ENCODE measurements at places on chromosomes 16 and 17.

- DNase-seq = peak; percentile 78
Observed at GRCh38 chr17:82212331-82213250, at the start of gene CCDC57. Gene CCDC57 (minus strand): TSS chr17:82212842. CDS start chr17:82201944, 10,898 bp downstream.

GRCh38 chr17:6023036-6023831 lies 46.9 kb upstream of the WSCD1 start:
- no peak for DNase-seq

DNA sequence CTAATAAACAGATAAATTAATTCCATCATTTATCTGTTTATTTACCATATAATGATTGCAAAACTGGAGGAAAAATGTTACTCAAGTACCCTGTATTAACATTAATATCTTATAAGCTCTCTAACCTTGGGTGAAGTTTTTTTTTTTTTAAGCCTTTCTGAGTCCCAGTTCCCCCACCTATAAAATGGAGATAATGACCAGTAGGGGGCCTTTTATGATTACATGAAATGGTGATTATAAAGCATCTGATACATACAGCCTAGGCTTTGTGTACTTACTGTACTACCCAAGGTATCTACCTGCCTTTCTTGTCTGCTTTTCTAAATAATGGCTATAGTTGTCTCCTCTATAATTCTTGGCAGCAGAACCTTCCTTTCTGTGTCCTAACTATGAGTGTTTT lies 22.6 kb downstream of the LRRC36 start:
- no peak for DNase-seq

- no peak for DNase-seq
Observed at GRCh38 chr16:66844342-66845079, at the start of gene CA7. Gene CA7 (plus strand): TSS chr16:66844414. CDS start chr16:66844488, 74 bp downstream.

DNA sequence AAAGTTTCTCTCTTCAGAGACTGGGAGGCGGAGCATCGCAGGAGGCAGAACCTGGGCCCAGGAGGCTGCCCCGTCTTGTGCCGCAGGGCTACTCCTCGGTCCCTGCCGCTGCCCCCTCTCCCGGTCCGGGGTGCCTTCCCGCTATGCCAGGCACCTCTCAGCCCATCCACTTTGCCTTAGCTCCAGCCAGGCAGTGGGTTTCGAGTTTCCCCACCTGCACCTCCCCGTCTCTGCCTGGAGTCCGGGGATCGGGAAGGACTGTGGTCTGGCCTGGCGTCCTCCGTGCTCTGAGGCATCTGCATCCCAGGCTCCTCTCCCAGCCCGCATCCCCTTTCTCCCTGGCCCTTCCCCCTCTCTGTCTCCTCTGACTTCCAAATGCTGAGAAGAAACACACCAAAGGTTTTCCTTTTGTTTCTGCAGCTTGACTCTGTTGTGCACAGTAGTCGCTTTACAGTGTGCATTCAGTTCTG lies 26.8 kb upstream of the PIK3R6 start:
- DNase-seq = no peak

- peak; percentile 49 for DNase-seq
Observed at GRCh38 chr17:45411348-45412105, 21.1 kb downstream of the ARHGAP27 start.

- DNase-seq = no peak
Observed at GRCh38 chr17:28306954-28307401, 12.0 kb upstream of the TMEM97 start.

DNA sequence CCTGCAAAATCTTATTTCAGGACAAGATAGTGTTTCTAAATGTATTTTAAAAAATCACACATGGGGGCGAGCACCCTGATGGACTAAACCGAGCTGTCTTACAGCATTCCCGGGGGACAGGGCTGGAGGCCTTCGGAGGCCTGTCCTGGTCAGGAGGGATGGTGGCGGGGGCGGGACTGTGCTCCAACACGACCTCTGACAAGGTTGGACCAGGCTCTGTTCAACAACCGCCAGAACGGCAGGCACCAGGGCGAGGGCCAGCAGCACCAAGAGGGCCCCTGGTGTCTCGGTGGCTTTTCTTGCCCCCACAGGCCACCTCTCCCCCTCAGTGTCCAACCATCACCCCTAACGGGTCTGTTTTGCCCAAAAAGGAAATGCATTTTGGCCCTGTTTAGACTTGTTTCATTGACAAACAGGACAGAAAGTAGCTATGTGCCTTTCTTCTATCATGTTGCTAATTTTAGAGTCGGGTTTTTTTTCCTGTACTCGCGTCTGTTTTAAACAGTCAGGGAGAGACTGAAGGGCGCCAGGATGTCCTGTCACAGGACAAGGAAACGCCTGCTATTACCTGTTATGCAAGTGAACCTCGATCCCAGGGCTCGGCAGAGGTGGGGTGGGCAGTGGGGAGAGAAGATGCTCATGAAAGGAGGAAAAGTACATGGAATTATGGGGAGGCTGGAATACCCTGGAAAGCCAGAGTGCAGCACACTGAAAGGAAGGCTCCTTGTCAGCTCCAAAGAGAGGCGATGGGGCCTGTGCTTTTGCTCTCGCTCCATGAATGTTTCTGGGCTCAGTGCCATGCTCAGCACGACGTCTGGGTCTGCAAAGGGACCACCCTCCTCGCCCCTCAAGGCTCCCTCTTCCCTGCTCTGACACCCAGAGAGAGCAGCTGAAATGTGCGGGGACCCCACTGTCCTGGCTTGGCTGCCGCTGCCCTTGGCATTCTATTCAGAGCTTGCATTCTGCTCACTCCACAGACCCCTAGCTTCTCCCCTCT lies 11.9 kb downstream of the TMEM204 start:
- DNase-seq = no peak

GRCh38 chr16:10828851-10829366 lies 10.3 kb upstream of the TVP23A start:
- DNase-seq = peak; percentile 78

- no peak for DNase-seq
Observed at GRCh38 chr16:79050063-79050462, 550.5 kb downstream of the MAF start.

DNA sequence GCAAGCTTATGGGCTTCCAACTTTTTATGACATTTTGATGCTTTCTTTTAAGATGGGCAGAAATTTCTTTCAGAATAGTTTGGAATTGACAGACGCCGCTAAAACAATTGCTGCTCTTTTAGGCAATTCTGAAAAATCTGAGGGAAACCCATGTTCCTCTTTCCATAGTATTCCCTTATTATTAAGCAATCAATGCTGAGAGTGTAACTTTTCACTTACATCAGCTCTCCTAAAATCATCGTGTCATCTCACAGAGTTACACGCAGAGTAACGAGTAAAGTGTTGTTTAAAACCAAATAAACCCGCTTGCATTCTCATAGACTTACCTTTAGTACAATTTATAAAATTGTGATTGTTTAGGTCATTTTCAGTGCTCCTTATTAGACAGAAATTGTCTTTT lies 150.6 kb downstream of the MAF start:
- DNase-seq = no peak

DNA sequence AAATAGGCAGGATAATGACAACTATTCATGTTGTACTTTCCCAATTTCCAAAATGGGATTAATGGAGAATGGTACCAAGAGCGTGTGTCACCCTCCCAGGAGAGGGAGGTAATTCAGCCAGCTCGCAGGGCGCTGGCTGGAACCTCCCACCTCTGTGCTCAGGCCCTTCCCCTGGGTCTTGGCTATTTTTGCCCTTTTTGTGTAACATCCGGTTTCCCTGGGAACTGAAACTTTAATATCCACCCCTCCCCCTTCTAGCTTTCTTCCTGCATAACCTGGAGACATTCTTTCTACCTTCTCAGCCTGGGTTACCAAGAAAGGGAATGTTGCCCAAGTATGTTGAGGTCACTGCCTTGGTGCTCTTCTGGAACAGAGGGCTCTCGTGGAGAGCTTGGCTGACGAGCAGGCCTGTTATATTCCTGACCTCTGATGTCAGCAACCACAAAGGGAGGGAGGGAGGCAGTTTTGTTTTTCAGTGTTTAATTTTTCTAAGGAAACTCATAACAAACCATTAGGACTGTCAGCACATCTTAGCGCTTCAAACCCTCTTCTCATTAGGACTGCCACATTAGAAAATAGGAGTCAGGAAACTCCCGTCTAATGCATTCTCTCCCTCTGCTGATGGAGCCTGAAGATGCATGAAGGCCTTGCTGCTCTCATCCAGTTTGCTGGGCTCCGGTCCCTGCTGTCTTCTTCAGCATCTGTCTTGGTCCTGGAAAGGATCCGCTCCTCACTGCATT lies 25.6 kb downstream of the ITGB3 start:
- no peak for DNase-seq

GRCh38 chr17:44536090-44536953 lies 21.0 kb upstream of the FZD2 start:
- no peak for DNase-seq

DNA sequence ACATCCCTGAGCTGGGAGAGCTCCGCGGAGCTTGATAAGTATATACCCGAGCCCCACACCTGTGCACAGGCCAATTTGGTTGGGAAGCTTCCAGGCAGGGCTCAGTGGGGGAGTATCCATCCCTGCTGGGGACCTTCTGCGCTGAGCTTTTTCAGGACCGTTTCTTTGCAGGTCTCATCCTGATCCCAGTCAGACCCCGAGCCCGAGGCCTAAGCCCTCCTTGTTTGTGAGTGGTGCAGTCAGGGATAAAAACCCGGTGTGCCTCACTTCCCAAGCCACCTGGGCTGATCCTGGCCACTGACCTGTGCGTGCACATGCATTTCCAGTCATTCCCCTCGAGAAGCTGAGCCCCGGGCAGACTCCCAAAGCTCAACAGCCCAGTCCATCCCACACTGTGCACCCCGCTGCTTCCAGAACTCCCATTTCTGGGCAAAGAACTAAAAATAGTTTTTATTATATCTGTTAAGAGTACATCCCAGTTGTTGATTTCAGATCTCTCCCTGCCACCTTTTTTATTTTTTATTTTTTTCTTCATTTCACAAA lies 27.3 kb upstream of the NAT9 start:
- DNase-seq = no peak

- DNase-seq = peak; percentile 35
Observed at GRCh38 chr16:85610059-85610445, 3.1 kb upstream of the GSE1 start.

DNA sequence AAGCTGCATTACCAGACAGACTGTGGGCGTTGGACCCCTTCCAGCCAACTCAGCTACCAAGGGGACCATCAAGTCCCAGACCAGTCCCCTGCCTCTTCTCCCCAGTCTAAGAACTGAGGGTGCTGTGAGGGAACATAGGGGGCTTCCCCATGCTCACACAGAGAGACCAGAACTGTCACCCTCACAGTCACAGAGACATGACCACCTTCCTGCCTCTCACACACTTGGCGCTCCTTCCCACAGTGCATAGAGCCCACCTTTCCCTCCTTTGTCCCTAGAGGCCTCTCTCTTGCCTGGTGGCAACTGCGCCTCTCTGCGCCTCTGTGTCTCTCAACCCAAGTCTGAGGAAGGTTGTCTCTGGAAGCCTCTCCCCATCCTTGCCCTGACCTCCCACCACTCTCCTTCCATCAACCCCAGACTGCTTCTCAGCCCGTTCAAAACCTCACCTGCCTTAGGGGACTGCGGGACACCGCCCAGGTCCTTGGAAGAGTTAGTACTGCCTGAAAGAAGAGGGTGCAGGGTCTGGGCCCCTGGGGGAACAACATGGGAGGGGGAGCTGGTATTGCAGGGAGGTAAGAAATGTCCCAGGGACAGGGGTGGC lies 6.1 kb upstream of the LHX1 start:
- DNase-seq = no peak

GRCh38 chr17:51435641-51436091 lies 175.3 kb downstream of the UTP18 start:
- peak; percentile 42 for DNase-seq

DNA sequence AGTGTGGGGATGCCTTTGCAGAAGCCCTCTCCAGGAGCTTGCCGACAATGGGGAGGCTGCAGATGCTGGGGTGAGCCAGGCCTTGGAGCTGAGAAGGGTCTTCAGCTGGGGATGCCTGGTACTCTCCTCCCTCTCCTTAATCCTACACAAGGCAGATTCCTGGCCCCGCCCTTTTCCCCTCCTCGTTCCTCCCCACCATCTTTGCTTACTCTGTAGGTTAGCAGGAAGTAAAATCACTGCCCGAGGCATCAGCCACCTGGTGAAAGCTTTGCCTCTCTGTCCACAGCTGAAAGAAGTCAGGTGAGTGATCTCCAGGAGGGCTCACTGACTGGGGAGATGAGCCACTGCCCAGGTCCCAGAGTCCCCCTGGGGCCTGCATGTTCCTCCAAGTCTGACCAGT lies 38.7 kb downstream of the NLRC5 start:
- no peak for DNase-seq

Data from colonic mucosa (tissue), 4 donors.